ENCODE measurements at places on chromosomes 2 and 18.

GRCh38 chr2:152466041-152466440, 131.1 kb downstream of the FMNL2 start:
- no peak for DNase-seq

- no peak for DNase-seq
Observed at GRCh38 chr2:85706599-85707296, 12.6 kb downstream of the GNLY start.

GRCh38 chr2:120887320-120887697, 151.6 kb downstream of the GLI2 start:
- DNase-seq, result no peak

DNA sequence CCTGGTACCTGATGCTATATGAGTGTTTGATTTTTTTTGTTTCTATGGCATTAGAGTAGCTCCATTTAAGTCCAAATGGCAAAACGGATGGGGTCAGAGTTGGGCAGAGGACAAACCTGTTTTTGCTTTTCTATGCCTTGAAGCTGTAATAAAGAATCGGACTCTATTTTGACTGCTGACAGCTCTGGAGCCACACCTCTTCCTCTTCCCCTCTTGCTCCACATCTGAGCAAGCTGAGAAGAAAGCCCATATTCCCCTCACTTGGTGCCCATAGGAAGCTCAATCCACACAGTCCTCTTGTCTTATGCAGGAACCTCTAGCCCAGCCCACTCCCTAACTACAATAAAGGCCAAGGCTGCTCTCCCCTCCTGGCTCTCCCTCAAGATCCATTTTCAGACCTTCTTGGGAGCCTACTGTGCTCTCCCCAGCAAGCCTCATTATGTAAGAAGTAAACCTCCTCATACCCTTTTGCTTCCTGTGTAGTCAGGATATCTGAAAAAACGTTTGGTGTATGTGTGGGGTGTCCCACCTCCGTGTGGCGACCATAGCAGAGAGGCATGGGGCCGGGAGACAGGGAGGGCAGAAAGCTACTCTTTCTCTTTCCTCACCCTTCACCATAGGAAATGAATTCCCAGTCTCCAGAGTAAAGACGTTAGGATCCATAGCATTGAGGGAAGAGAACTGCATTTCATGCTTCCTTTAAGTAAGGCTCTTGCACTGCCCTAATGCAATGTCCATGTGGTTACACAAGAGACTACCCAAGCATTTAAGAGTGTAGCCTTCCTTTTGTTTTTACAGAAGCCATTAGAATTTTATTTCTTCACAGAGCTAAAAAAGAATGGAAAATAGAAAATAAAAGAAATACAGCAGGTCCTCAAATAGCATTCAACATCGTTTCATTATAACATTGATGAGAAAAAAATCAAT, 41.9 kb upstream of the RAPGEF4 start:
- no peak for DNase-seq

DNA sequence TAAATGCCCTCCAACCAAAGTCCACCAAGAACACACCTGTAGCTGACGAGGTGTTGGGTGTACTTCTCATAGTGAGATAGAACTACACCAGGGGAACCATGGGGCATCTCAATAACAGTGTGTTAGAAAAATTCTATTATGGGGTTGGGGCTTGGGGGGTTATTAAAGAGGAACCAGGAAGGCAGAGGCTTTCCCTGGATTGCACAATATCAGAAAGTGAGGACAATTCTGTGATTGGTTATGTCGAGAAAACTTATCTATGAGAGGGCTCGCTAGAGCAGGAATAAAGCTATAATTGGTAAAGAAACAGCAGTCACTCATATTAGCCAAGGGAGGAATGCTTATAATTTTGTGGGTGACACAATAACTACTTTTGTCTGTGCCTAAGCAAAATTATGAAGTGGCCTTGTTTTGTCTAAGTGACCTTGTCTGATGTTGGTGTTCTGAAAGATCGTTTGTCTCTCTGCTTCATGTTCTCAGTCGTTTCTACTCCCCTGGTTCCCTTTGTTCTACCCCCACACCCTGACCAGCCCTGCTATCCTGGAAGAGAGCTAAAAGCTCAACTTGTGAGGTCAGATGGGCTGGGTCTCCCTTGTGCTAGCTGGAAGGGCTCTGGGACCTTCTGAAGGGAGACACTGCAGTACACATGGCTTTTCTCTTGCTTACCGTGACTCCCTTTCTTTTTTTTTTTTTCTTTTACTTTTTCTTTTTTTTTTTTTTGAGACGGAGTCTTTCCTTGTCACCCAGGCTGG, 21.6 kb upstream of the INO80C start:
- DNase-seq, result no peak

DNA sequence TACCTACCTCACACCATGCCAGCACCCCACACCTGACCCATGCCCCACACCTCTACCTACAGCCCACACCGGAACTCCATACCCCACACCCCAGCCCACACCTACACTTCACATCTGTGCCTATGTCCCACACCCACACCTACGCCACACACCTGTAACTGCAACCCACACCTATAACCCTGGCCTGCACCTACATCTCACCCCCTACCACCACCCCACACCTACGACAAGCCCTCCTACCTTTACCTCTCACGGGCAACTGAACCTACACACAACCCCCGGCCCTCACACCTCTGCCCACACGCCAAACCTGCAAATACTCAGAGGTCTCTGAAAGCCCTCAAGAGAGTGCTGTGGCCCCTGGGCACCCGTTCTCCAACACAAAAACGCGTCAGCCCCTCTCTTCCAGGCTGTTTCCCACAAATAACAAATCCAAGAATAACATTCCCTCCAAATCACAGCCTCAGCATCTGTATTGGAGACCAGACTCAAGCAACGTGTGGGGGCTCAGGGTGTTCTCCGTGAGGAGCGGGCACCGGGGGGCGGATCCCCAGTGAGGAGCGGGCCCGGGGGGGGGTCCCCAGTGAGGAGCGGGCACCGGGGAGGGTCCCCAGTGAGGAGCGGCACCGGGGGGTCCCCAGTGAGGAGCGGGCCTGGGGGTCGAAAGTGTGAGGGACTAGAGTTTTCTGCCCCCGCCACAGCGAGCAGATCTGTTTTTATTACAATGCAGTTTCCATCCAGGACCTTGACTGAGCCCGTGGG, 33.4 kb downstream of the SLC66A2 start:
- no peak for DNase-seq

GRCh38 chr2:231524477-231525247, 5.6 kb downstream of the NMUR1 start:
- DNase-seq, result no peak

Measured in HuH-7 (cell line).